ENCODE measurements at places on chromosomes 4 and X.

- DNase-seq: no peak
Observed at GRCh38 chrX:12441381-12442128, 303.3 kb downstream of the FRMPD4 start.

- no peak for DNase-seq
Observed at GRCh38 chrX:150761819-150762216, 68.6 kb downstream of the MTMR1 start.

DNA sequence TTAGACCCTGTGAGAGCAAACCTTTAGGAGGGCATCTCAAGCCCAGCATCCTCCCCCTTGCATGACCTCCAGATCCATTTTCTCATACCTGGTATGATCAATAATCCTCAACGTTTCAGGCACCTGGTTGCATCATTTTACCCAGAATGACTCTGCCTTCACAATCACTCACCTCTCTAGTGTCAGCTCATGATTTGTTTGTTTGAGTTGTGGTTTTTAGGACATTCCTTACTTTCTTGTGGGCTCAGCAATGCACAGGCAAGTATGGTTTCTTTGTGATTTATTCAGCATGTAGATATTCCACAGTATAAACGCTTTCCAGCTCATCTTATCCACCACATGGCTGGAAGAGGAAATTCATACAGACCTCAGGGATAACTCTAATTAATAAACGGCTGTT lies 93.6 kb upstream of the CPEB2 start:
- DNase-seq: no peak

DNA sequence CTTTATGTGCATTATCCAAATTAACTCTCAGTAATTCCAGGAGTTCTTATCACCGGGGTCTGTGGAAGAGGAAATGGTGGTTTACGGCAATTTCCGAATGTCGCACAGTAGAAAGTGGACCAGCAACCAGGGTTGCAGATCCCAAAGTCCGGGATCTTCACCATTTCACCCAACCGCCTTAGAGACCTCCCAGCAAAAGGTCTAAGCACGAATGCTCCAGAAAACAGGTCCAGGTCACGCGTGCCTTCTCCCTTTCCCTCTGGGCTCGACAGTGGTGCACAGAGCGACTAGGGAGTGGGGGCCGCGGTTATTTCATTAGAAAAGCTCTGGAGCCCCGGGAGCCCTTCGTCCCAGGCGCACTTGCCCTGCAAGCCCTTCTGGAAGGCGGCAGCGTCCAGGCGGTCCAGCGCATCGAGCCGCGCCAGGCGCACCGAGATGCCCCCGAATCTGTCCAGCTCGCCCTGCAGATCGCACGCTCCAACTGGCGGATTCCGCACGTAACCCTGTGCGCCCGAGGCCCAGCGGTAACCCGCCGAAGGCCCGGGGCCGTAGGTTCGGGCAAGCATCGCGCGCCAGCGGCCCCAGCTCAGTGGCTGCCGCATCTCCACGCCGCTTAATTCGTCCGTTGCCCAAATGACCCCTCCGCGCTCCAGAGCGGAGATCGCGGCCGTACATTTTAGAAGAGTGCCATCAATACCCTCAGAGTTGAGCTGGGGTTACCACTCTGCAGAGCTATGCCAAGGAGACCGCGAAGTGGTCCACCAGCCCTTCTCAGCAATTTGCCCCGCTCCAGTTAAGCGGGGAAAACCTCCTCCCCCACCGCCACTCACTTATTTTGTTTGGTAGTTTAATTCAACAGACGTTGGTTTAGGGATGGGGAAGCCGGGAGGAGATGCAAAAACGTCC lies at the start of gene NUDT6:
NUDT6 (minus strand) TSS at position 627 of the 906 bp plus-strand sequence; CDS start at position 602, 25 bp downstream.
- DNase-seq: peak; percentile 4

GRCh38 chr4:114791976-114792375 lies 193.4 kb downstream of the UGT8 start:
- no peak for DNase-seq

DNA sequence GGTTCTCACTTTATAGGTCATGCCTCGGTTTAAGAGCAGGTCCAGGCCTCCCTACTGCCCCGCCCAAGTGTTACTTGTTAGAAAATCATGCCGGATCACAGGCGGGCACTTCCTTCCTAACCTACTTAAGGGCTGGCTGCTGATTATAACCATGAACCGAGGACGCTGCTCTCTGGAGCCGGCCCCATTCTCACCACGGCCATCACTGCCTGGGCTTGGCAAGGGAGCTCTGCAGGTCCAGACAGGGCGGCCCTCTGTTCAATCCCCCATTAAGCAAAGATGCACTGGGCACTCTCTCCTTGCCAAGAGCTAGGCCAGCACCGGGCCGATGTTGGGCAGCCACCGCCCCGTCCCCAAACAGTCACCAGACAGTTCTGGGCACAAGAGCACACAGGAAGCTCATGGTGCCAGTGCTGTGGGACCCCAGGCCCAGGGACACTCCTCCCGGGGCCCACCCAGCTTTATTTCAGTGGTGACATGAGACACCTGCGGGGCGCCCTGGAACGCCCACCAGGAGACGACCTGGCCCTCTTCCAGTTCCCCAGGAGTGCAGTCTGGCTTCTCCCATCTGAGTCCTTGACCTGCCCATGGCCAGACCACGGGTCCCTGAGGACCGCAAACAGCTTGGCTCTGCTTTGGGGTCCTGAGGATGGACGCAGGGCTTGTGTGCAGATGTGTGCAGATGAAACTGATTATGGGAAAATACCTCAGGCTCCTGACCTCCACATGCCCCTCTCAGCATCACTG lies 44.0 kb downstream of the ABLIM2 start:
- no peak for DNase-seq

GRCh38 chr4:7266525-7267292 lies 74.4 kb downstream of the SORCS2 start:
- no peak for DNase-seq

DNA sequence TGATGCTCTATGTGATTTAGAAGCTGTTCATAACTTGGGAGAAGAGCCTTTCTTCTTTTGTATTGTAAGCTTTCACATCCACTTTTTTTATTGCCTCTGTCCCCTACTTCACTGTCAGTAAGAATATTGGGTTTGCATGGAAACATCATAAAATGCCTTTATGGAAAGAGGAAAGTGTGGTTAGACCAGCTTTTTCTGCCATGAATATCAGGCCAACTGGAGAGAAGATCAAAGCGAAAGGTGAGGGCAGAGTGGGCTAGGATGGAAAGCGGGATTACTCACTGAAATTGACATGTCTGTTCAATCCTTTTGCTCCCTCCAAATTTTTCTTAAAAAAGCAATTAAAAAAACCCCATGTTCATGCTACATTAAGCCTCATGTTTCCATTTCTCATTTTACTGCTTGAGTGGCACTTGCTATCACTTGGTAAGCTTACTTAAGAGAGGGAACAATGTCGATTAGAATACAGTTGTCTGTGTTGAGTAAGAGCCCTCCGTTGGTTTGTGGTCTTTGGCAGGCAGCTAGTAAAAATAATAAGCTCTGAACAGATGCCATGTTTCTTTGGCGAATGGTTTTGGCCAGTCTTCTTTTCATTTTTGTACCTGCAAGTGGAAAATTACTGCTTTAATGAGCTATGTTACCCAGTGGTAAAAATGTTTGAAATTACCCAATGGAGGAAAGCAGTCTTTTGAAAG lies 35.9 kb downstream of the SUPT20HL1 start:
- no peak for DNase-seq

GRCh38 chrX:98448524-98448923 lies 1564.8 kb downstream of the RPA4 start:
- DNase-seq: no peak

GRCh38 chrX:13597874-13598273 lies 28.5 kb downstream of the EGFL6 start:
- no peak for DNase-seq

GRCh38 chrX:64205441-64205734 lies at the start of gene AMER1:
TSS of gene AMER1 (minus strand) at chrX:64205708. CDS start at chrX:64193286, 12,422 bp downstream.
- no peak for DNase-seq

GRCh38 chr4:137967480-137968190 lies 274.5 kb downstream of the SLC7A11 start:
- no peak for DNase-seq

GRCh38 chrX:108090491-108091263 lies 665 bp downstream of the PSMD10 start:
- no peak for DNase-seq

GRCh38 chr4:173935622-173936405 lies 347.7 kb downstream of the FBXO8 start:
- DNase-seq: no peak

GRCh38 chr4:105911426-105911825 lies 16.2 kb downstream of the NPNT start:
- DNase-seq: no peak

DNA sequence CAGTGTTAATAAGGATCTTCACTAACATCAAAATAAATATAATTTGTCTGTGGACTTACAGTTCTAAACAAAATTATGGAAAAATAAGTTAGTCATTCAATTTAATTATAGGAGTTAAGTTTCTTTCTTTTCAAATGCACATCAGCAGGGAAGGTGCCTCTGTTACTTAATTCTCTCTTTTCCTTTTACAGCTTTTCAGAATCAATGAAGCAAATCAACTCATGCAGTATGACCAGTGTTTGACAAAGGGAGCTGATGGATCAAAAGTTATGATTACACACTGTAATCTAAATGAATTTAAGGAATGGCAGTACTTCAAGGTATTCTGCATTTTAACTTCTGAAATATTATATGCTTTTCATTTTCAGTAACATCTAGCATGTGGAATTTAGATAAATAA lies 15.9 kb downstream of the HMGB2 start:
- no peak for DNase-seq

DNA sequence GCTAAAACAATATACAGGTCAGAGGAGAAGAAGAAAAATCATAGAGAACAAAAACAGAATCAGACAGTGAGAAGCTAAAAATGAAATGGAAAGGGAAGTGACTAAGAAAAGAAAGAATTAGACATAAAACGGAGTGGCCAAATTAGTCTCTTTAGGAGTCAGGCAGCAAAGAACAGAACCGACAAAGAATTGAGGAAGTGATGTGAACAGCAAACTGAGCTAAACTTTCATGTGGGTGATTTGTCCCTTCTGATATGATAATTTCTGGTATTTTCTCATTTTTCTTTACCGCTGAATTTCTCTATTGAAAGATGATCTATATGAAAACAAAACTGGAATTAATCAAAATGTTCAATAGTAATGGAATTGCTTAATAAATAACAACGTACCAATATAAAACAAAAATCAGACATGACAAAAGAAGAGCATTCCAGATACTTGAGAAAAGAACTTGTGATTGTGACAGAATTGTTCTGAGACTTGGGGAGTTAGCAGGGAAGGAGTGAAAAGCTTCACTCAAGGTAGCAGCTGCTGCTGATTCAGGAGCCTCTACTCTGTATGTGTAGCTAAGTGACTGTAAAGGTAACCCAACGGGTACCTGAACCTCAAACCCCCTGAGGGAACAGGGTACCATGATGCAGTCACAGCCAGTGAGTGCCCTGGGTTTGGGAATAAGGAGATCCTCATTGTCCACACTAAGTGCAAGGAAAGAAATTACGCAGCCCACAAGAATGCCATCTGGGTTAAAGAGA lies 8.8 kb downstream of the TAPT1 start:
- no peak for DNase-seq

GRCh38 chrX:16646366-16647138 lies 3.4 kb upstream of the S100G start:
- no peak for DNase-seq

GRCh38 chrX:153828723-153829548 lies 1.4 kb downstream of the PDZD4 start:
- DNase-seq: no peak

GRCh38 chr4:153651587-153651986 lies 32.5 kb upstream of the TLR2 start:
- DNase-seq: peak; percentile 8

GRCh38 chr4:108060164-108060563 lies 70.5 kb downstream of the HADH start:
- no peak for DNase-seq

GRCh38 chr4:156303708-156304107 lies 350.0 kb upstream of the CTSO start:
- no peak for DNase-seq

GRCh38 chrX:46310815-46311497 lies 234.3 kb downstream of the ZNF674 start:
- no peak for DNase-seq

- DNase-seq: no peak
Observed at GRCh38 chr4:125091101-125091500, 223.7 kb upstream of the FAT4 start.

DNA sequence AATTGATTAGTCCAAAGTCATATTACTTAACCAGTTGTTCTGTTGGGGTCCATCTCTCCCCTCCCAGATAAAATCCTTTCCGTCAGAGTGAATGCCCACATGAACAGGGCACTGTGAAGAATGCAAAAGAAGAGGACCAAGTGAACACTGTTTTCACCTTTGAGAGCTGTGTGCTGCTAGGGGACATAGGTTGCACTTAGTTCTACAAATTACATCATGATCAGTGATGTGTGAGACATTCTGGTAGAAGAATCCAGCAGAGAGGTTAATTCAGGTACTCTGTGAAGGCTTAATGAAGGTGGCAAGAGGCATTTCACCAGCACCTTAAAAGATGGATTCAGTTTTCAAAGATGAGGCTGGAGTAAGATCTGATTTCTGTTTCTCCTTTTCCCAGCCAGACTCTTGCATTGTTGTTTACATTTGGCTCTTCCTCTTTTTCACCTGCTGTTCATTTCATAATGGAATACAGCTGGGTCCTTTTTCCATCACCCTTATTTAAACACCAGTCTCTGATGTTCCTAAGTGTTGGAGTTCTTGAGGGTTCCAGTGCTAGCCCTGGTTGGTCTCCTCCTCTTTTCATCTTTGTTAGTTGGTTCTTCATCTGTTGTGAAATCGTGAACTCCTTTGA lies 10.9 kb downstream of the GAB1 start:
- no peak for DNase-seq

Data from stimulated activated CD8-positive, alpha-beta memory T cell treated with anti-CD3 and anti-CD28 coated beads, Interleukin-7, amount 100 ng/mL, for 48 hours (primary cell).